Eye (tissue), 1 donor: ENCODE measurements at places on chromosomes 4 and X.

DNA sequence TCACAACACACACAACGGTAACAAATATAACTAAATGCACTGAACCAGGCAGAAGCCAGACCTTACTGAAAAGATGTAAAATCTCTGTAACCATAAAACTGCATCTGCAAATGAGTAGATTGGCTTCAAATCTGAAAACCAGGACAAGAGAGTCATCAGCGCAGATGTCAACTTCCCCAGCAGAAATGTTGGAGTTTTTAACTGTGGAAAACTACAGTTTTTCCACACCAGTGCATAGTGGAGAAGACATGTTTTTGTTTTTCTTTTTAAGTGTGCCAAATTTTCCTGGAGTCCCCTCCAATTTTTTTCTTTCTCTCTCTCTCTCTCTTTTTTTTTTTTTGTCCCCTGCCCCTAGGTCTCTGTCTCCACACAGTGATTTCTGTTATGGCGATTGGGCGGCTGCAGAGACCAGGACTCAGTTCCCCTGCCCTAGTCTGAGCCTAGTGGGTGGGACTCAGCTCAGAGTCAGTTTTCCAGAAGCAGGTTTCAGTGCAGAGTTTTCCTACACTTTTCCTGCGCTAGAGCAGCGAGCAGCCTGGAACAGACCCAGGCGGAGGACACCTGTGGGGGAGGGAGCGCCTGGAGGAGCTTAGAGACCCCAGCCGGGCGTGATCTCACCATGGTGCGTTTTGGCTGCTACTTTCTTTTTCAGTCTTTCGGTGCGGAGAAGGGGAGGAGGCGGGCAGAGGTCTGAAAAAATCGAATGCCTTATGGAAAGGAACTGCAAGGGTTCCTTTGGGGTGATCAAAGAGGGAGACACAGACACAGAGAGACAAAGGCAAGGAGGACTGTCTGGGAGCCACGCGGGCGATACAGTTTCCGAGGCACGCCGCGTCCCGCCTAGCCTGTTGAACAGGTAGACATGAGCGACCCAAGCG, at the start of gene GUCY1A1:
Gene GUCY1A1 (plus strand): TSS at position 505 of the 878 bp plus-strand sequence. CDS start 30,020 bp downstream, outside the sequence.
- peak; percentile 85 for DNase-seq

DNA sequence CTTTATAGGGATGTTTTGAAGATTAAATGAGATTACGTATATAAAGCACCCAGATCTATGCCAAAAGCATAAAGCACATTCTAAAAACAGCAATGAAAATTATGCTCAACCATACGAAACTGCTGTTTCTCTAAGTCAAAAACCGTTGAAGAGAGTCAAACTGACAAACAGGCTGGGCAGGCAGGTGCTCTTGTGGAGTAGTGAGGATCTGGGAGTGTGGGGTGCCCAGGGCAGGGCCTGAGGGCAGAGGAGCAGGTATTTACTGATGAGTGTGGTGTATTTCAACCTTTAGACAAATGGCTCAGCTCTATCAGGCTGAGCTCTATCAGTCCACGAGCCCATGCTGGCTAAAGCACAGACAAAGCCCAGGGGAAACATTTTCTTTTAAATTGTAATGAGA, 40.4 kb downstream of the RELL1 start:
- no peak for DNase-seq

- no peak for DNase-seq
Measured at GRCh38 chrX:13469963-13470684, 99.3 kb upstream of the EGFL6 start.

DNA sequence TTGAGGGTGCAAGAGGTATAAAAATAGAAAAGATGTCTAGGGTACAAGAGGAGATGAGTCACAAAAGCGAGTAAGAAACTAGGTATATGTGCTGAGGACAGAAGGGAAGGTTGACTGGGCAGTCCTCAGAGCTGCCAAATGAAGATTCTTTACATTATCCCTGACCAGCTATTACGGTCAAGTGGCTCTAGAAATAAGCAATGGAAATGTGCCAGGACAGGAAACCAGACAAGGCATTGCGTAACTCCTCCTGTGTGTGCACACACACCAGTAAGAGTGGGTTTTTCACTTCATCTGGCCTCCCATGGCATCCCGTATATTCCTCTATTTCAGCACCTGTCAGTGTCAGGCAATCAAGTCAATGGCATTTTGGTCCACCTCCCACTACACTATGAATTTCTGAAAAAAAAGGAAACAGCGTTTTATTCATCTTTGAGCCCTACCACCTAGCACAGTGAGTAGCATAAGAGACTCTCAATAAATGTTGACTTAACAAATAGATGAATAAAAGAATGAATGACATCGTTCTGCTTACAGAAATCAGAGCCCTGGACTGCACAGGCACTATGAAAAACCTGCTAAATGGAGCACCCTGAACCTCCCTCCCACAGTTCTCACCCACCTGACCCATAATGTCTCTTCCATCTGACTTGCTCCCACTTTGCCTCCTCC, 62.6 kb upstream of the KLF3 start:
- DNase-seq = no peak

DNA sequence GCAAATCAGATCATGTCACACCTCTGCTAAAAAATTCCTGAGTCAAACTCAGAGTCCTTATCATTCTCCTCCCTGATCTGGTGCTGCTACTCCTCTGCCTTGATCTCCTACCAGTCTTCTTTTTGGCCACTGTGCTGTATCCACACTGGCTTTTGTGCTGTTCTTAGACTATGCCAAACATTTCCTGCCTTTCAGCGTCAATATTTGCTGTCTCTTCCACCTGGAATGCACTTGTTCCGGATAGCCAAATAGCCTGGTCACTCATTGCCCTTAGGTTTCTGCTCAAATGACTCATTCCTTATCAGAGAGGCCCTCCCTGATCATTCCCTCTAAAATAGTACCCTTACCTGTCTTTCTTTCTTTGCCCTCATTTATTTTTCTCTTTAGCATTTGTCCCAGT, 24.4 kb upstream of the RP2 start:
- no peak for DNase-seq

DNA sequence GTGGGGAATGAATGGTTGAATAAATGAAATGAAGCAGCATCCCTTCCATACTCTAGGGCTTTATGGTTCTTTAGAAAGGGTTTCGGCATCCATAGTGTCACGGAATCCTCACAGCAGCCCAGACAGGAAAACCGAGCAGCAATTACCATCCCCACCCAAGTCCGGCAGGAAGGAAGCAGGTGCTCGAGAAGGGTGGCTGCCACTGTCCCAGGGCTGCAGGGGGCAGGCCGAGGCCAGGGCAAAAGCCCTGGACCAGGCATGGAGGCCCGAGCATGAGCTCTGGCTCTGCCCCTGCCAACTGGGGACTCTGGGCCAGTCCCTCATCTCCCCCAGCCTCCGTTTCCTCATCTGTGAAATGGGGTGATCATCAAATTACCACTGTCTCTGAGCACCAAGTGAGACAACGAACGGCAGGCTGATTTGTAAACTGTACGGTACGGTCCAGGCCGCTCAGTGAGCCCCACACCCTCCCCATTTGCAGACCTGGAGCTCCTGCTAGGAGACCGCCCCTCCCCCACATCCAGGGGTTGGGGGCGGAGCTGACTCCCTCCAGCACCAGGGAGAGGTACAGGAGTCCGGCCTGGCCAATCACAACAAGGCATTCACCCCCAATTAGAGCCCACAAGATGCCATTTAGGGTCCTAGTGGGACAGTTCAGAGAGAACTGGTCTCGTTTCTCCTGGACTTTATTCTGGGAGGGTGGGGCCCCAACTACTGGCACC, 100.4 kb downstream of the WFS1 start:
- no peak for DNase-seq

DNA sequence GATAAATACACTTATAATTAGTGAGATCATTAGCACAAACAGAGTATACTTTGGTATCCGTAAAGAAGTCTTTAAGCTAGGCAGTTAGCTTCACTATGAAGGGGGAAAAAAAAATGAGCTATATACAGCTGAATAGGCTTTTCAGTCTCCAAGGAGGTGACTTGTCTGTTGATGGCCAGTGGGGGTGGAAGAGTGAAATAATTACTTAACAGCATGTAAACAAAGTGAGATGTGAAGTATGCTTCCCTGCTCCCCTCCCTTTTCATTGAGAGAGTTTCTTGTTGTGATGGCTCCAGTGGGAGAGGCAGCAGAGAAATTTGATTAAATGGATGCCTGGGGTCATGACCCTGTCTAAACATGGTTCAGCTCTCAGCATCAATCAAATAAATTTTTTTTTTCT, 180.9 kb downstream of the DACH2 start:
- DNase-seq = peak; percentile 25

- peak; percentile 27 for DNase-seq
Measured at GRCh38 chrX:151754047-151754429, 19.5 kb downstream of the CNGA2 start.

DNA sequence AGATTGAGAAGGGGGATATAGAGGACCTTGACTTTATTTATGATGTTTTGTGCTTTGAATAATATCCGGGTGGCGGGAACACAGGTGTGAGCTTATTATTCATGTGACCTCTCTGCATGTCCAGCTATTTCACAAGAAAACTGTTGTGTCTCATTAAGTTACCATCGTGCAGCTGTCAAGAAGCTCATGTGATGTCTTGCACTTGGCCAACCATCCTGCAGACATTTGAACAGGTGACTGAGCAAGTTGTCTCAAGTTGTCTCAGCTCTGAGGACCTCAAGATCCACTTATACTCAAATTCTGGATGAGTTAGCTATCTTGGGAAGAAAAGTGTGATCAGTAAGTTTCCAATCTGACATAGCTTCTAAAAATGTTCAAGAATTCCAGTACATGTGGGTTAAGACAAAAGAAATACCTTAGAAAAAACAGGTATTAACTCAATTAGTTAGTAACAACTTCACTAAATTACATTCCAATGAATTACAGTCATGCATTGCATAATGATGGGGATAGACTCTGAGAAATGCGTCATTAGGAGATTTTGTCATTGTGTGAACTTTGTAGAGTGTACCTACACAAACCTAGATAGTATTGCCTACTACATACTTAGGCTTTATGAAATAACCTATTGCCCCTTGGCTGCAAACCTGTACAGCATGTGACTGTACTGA, 462.2 kb downstream of the INPP4B start:
- no peak for DNase-seq
